Kidney glomerular epithelial cell (primary cell): ENCODE measurements at places on chromosomes 13 and 19.

DNA sequence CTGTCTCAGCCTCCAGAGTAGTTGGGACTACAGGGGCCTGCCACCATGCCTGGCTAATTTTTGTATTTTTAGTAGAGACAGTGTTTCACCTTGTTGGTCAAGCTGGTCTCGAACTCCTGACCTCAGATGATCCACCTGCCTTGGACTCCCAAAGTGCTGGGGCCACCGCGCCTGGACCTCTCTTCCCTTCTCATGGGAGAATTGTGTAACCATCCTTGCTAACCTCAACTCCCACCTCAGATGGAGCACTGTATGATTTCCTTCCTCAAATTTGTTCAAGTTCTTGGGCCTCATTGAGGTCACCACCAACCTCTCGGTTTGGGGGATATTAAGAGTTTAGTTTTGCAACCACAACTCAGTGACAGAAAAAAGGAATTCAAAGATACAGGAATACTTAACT, 10.7 kb downstream of the LILRA5 start:
- DNase-seq = no peak

DNA sequence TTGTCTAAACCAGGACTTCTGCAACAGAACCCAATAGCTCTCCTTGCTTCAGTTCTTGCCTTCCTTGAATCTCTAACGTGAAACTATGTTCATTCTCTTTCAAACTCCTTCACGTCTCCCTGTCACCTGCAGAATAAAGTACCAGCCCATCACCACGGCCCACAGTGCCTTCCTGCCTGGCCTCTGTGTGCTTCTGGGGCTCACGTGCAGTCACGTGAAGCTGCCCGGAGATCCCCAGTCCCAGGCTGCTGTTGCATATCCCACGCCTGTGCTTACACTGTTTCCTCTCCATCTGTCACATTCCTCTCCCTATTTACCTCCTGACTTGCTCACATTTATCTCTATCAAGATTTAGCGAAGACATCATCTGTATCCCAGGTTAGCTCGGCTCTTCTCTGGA, 102.8 kb downstream of the STARD13 start:
- no peak for DNase-seq

- DNase-seq = no peak
Observed at GRCh38 chr19:33813391-33814101, 16.9 kb downstream of the KCTD15 start.

GRCh38 chr13:94327318-94327717, 152.2 kb downstream of the DCT start:
- peak; percentile 77 for DNase-seq

DNA sequence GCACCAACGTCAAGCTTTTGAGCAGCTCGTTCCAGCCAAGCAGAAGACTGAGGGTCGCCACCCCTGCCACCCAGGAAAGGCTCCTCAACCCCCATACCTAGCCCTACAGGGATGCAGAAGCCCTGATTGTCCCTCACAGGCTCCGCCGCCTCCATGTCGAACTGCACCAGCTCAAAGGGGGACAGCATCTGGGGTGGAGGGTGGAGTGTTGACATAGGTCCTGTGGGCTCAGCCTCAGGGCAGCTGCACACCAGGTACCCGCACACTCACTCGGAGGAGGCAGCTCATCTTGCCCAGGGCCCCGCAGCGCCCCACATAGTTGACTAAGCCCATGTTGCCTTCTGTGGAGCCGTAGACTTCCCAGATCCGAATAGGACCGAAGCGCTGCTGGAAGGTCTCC, 11.6 kb downstream of the SLC27A5 start:
- no peak for DNase-seq

GRCh38 chr19:50843701-50844221, 10.4 kb upstream of the KLK15 start:
- DNase-seq = no peak

- peak; percentile 35 for DNase-seq
Observed at GRCh38 chr13:44132710-44133109, 240.9 kb upstream of the SERP2 start.

DNA sequence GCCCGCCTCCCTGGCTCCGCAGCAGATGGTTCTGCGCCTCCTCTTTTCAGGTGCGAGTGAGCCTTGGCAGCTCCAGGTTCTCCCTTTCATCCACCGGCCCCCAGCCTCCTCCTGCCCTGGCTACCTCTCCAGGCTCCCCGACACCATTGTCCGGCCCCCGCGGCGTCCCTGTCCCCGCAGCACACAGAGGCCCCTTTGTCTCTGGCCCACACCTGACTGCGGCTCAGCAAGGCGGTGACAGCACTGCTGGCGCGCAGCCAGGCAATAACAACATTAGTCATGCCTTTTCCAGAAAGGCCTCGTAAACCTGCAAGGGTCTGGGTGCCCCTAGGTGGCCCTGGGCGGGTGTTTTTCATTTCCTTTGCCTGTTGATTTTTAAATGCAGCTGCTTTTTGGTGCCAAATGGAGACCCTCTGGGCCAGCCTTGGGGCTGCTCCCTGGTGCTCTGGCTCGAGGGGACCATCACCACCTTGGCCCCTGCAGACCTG, 73.2 kb upstream of the MEDAG start:
- DNase-seq = peak; percentile 84

DNA sequence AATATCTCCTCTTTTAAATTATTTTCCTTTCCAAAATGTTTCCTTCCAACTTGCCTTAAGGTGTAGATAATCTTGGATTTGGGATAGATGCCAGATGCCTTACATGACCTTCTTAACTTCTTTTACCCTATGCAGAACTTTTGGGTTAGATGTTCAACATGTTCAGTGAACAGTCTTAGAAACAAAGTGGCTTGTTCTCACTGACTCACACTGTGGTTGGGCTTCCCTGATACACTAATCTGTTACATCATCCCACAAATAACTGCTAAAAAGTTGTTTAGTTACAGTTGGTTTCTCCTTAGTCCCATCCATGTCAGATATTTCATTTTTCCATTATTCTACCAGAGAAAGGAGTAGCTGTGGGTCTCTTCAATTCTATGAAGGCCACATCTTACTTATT, 2638.2 kb downstream of the PCDH9 start:
- DNase-seq = no peak

- no peak for DNase-seq
Observed at GRCh38 chr13:44302940-44303575, 70.6 kb upstream of the SERP2 start.

DNA sequence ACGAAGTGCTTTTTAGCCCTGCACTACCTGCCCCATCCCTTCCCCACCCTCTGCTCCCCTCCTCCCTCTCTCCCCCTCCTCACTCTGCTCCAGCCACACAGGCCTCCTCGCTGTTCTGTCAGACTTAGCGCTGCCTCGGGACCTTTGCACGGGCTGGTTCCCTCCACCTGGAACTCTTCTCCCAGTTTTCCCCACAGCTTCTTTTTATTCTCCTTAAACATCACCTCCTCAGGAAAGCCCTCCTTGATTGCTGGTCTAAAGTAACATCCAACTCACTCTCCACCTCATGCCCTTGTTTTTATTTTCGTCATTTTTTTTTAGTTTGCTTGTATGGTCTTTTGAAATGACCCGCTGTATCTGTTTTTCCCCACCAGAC, 19.6 kb upstream of the ZNRF4 start:
- DNase-seq = no peak

- DNase-seq = no peak
Observed at GRCh38 chr19:17103177-17103576, 27.6 kb downstream of the MYO9B start.

DNA sequence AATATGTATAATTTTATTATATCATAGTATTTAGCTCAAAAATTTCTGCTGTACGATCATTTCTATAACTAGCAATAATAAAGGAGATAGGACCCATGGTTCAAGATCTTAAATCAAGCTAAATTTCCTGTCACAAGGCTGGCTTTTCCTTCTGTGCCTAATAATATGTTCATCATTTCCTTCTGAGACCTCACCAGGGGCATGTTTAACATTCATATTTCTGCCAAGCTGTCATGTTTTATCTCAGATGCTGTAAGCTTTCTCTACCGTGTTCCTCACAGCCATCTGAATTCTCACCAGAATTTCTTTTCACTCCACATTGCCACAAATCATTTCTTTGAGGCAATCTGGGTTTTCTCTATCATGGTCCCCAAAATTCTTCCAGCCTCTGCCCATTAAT, 482.3 kb upstream of the SGCG start:
- no peak for DNase-seq

- no peak for DNase-seq
Observed at GRCh38 chr13:81568824-81569223, 1227.9 kb upstream of the SPRY2 start.

GRCh38 chr13:73059460-73060250, 850 bp downstream of the KLF5 start:
- no peak for DNase-seq

- DNase-seq = no peak
Observed at GRCh38 chr13:43650882-43651281, 135.9 kb downstream of the ENOX1 start.

GRCh38 chr13:73851104-73851503, 283.1 kb downstream of the KLF12 start:
- DNase-seq = no peak

- peak; percentile 100 for DNase-seq
Observed at GRCh38 chr19:14080887-14081796, 4.4 kb downstream of the C19orf67 start.

- no peak for DNase-seq
Observed at GRCh38 chr19:16721051-16721450, 1.4 kb downstream of the NWD1 start.

- no peak for DNase-seq
Observed at GRCh38 chr19:19525611-19526380, 2.9 kb upstream of the YJEFN3 start.

GRCh38 chr19:41308450-41309179, 1.4 kb upstream of the CCDC97 start:
- peak; percentile 82 for DNase-seq

DNA sequence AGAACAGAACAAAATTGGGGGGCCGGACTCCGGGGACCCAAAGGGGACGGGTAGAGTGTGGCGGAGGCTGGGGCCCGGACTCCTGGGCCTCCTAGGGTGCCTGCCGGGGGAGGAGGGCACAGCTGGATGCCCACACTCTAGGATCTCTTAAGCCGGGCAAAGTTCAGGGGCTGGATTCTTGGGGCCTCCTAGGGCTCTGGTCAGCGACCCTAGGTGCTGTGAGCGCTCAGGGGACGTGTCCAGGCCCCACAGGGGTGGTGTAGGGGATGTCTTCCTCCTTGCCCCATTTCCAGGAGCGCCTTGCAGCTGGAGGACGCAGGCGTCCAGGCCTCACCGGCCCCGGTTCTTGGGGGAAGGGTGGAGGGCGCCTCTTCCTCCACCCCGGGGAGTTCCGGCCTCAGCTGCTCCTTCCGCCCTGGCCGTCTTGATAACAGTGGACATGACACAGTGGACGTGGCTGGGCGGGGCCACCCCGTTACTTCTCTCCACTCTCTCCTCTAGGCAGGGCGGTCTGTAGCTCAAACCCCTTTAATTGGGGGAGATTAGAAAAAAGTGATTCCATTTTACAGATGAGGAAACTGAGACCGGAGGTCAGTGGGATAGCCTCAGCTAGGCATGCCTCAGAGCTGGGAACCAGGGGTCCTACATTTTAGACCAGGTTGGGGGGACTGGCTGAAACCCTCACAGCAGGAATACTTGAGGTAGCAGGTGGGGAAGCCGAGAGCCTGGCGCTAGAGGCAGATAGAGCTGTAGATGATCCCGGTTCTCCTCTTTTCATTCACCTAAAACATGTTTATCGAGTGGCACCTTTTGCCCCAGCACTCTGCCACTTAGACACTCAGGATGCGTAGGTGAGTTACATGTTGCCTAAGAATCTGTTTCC, 705 bp downstream of the STXBP2 start:
- no peak for DNase-seq

- DNase-seq = no peak
Observed at GRCh38 chr13:107361666-107362065, 793.7 kb upstream of the ARGLU1 start.

DNA sequence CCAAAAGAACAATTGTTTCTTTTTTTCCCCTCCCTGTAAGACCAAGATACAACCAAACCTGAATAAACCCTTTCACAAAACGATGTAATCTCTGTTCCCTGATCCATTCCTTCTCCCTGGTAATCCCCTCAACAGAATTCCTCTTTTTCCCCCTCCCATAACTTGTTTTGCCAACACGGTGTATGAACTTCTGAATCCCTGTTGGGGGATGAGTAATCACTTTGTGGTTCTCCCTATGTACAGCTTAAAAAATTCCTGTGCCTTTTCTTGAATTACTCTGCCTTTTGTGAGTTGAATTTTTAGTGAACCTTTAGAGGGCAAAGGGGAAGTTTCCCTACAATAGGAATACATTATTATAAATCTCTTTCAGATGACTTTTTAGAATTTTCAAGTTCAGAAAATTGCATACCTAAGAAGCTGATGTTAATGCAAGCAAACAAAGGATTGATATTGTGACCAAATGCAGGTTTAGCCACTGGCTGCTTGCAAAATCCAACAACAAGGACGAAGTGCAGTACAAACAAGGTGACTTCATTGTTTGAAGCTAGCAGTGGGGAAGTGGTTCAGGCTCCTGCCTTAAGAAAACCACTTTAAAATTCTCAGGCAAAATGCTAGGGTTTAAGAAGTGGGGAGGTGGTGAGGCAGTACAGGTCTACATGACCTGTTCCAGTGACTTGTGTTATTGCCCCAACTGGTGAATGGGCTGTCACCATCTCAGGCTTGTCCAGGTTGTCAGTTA, 15.0 kb upstream of the EPSTI1 start:
- DNase-seq = no peak

DNA sequence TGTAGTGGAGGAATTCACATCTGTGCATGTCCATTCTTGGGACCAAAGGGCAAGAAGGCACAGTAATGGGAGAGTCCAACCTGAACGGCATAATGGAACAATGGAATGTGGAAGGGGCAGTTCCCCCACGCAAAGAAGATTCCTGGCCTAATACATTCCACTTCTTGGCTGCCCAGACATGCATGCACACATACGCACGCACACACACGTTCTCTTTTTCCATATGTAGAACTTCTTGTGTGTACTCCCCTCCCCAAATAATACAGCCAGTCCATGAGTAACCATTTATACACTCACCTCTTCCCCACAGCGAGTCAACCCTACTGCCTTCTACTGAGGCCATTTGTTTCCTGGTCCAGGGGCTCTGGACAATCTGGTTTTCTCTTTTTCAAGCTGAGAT, 6.0 kb upstream of the STK24 start:
- no peak for DNase-seq

DNA sequence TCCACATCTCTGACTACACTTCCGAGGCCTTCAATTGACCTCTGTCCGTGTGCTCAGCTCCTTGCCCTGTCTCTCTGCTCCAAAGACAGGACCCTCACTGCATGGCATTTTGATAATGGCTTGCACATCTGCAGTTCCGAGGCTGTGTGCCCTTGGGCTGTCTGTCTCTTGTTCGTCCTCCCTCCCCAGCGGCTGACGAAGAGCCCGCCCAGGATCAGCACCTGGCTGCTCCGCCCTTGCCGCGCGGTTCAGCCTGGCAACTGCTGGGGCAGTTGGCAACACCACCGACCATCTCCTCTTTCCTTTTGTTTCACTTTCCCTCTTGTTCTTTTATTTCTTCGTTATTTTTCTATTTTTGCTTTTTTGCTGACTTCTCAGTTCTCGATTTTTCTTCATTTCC, 270.4 kb downstream of the TEX29 start:
- no peak for DNase-seq

- DNase-seq = peak; percentile 14
Observed at GRCh38 chr13:44972956-44973581, 16.2 kb downstream of the NUFIP1 start.
